Fibroblast of lung (primary cell): ENCODE measurements at places on chromosomes 3 and 15.
A peak's percentile ranks its signal among the peaks of the same experiment; 100 is the strongest.

GRCh38 chr3:74510261-74510818 lies 104.1 kb downstream of the CNTN3 start:
- DNase-seq = no peak

DNA sequence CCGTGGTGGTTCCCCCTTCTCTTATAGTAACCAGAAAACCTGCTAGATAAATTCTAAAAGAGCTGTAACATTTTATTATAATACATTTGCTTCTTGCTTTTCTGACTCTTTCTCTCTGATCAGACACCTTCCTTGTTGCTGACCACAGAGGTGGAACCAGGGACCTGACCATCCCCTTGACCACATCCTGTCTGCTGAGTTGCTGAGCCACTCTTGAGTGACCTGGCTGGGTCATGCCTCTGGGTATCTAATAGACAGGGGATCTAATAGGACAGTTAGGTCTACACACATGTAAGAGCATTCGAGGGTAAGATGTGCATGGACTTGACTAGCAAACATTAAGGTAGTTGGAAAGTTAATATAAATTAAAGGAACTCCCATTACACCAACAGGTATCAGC lies 22.8 kb upstream of the TRIM59 start:
- no peak for DNase-seq

DNA sequence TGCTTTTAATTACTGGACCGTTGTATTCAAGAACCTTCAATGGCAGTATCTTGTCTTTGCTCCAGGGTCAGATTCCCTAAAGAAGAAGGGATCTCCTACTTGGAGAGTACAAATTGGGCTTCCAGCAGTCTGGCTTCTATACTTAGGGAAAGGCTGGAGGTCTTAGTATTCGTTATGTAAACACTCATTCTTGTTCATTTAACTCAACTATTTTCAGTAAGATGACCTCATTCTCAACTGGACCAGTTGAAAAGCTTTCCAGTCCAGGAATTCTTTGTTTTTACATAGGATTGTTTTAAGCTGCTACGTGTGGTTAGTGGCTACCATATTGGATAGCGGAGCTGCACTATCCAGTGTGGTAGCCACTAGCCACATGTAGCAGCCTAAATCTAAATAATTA lies 4.6 kb downstream of the SENP5 start:
- DNase-seq = peak; percentile 43

GRCh38 chr3:47455806-47456452 lies 19.8 kb downstream of the SCAP start:
- DNase-seq = no peak

- DNase-seq = peak; percentile 42
Observed at GRCh38 chr3:23442598-23443383, 239.7 kb downstream of the UBE2E2 start.

- DNase-seq = no peak
Observed at GRCh38 chr3:24310887-24311286, 183.8 kb downstream of the THRB start.

GRCh38 chr3:141353652-141354495 lies 14.4 kb upstream of the ZBTB38 start:
- DNase-seq = no peak

GRCh38 chr3:72187131-72187530 lies 402.2 kb upstream of the PROK2 start:
- peak; percentile 4 for DNase-seq
